ENCODE measurements at places on chromosomes 2 and 18.

DNA sequence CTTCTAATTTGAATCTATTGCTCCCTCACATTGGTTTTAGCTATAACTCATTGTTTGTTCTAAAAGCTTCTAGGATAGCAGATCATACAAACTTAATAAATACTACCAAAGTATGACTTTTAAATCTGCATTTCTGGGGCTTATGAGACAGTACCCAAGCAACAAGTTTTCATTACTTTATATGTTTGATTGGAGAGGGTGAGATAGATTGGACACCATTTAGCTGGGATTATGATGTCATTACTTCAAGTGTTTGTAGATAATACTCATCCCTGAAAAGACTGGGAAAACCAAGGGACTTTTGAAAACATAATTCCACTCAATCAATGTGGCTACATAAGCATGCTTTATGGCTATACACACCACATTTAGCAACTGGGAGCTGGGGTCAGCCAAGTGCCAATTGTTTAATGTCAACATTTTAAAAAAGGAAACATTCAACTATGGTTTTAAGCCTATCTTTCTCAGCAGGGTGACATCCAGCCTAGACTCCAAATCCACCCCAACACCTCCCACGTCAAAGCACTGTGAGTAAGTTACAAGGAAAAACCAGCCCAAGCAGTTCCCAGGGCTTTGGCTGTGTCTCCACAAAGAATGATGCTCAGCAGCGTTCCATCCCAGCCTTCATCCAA lies 119.9 kb downstream of the ETAA1 start:
- DNase-seq = no peak

- DNase-seq = no peak
Measured at GRCh38 chr2:128584296-128584890, 265.7 kb upstream of the HS6ST1 start.

GRCh38 chr2:54103454-54104314 lies 11.7 kb upstream of the ACYP2 start:
- peak; percentile 23 for DNase-seq

GRCh38 chr2:21819454-21819853 lies 695.7 kb downstream of the TDRD15 start:
- no peak for DNase-seq

DNA sequence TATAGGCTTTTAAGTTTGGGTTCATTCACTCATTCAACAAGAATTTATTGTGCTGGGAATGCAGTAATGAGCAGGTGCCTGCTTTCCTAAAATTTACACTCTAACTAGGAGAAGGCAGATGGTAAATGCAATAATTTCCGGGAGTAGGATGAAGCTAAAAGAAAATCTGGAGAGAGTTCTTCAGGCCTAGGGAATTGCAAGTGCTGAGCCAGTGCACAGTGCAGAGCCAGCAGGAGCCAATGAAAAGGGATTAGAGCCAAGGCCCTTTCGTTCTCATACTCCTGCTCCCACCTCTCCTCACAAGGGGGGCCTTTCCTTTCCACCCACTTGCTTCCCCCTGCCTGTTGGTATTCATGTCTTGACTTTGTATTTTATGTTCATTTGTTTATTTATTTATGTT lies 55.1 kb downstream of the CFAP221 start:
- DNase-seq = no peak

DNA sequence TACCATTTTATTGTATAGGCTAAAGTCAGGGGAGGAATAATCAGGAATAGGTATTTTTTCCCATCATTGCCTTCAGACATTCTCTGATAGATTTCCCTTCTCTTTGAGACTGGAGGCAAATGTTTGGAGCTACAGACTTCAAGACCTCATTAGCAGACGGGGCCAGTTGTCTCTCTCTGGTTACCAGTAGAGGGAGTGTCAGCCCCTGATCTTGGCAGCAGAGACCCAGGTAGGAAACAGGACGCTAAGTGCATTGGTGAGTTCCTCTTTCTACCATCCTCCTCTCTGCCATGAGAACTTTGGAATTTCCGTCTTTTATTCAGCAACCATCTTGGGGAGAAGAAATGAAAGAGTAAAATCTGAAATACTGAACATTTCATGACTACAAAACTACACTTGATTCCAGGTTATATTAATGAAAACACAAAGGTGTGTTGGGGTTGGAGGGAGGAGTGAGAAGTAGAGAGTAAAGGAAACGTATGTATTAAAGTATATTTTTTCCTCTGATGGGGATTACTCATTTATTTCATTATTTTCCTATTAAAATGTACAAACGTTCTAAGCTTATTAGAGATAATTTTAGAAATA lies 186.2 kb upstream of the GCFC2 start:
- no peak for DNase-seq

DNA sequence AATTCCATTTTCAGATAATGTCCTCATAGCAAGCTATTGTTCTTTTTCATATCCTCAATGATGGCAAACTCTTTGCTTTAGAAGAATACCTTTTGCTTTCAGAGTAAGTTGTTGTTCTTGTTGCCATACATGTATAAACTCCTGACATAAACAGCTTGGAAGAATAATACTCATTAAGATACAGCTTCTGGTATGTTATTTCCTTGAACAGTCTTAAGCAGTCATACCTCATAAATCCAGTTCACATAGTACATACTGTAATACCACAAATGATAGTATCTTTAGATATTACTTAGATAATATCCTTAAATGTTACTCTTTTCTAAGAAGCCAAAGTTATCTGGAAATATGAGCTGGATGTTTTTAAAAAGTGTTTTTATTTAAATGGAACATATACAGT lies 23.2 kb downstream of the METTL8 start:
- DNase-seq = no peak

DNA sequence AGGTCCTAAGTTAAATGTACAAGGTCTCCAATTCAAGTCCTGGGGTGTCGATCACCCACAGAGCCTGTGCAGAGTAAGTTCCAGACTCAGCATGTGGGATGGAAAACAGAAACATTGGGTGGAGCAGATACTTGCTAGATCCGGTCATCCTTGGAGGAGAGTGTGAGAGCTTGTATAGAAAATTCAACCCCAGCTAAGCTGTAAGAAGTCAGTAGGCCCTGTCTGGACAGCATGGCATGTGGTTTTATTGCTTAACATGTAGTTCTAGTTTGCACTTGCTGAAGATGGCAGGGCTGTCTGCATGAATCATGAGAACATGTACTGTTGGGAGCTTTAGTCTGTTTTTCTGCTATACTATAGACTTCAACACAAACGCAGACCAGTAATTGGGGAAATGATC lies 189.6 kb upstream of the RMP24 start:
- no peak for DNase-seq

DNA sequence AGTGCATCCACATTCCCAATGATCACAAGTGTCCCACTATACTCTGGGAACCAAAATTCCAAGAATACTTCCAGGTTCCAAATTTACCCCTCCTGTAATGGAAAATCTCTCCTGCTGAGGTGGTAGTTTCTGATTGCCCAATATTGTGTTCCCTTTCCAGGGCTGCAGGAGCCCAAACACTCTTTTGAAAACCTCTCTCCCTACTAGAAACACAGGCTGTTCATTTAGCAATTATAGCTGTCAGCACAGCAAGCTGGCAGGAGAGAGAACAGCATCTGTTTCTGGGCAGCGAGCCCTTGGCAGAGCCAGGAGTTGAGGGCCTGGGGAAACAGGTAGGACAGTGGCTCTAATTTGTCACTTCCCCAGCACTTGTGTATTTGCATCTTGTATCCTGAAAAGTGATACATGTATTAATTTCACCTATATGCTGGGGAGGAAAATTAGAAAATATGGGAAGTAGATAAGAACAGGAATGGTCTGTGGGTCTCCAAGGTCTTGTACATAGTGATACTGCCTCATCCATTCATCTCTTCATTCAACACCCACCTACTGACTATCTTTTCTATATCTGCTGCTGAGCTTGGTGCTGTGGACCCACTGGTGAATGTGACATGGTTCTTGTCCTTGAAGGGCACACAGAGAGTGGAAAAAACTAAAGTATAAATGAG lies 16.9 kb upstream of the PAIP2B start:
- no peak for DNase-seq

GRCh38 chr2:219405451-219405850 lies 12.7 kb upstream of the DES start:
- DNase-seq = no peak

- no peak for DNase-seq
Measured at GRCh38 chr2:226300196-226300886, 499.3 kb downstream of the IRS1 start.

- no peak for DNase-seq
Measured at GRCh38 chr18:26544451-26544850, 3.9 kb downstream of the KCTD1 start.

GRCh38 chr18:11839556-11839955 lies 11.7 kb upstream of the CHMP1B start:
- DNase-seq = no peak

DNA sequence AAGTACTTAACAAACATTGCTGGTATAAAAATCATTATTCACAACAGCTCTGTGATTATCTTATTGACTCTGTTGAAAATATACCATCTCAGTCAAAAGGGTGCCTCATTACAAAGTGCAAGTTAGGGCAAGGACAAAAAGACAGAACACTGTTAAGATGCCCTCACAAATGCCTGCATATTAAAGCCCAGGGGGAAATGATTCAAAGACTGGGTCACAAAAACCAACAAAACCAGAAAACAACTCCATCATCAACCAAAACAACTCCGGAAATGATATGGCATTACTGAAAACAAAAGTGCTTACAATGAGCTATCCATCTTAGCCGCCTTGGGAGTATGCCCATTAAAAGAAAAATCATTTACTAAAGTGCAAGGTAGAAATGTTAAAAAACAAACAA lies 9.9 kb downstream of the PLA2R1 start:
- DNase-seq = no peak

GRCh38 chr2:25354116-25354515 lies 12.4 kb upstream of the DNMT3A start:
- no peak for DNase-seq

DNA sequence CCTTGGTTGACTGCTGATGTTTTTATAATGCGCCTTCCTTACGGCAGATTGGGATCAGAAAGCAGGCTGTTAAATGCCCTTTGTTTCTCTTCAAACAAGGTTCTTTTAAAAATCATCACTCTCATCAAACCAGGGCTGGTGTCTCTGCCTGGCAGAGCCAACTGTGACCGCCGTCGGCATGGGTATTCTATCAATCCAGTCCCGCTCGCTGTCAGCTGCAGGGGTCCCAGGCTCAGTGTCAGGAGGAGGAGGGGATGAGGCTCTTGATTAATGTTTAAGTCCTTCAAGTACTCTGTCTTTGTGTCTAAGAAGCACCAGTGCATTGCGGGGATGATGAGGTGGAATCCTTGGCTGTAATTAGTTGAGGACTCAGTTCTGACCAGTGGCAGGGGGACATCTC lies 348.1 kb downstream of the RNF144A start:
- no peak for DNase-seq

DNA sequence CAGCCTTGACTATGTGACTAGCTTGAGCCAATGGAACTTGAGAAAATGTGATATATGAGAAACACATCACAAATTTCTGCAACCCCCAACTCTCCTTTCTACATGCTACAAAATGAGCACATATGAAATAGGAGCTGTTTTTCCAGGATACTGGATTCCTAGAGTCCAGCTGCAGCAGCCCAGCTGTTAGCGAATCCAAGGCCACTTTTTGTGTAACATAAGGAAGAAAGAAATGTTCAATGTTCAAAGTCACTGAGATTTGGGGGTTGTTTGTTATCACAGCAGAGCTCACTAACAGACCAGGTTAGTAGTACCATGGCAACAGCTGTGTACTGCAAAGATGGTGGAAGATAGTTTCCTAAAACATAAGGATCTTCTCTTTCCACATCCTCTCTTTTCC lies 12.6 kb upstream of the COL6A3 start:
- no peak for DNase-seq

- no peak for DNase-seq
Measured at GRCh38 chr2:112229348-112229747, 25.5 kb downstream of the ZC3H8 start.

DNA sequence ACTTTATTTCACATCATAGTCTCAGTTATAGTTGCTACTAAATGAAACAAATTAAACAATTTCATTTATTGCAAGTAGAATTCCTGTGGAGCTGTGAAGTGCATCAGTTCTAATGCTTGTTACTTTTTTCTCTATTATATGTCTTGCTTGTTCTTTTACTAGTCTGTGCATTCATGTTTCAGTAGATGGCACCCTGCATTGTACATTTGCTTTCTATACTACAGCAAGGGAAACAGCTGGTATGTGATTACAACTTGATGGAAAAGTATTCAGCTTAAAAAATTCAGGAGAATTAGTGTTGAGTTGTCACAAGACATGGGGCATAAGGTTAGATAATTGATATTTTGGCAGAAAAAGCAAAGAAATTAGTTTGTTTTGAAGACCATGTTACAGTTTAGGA lies 72.3 kb downstream of the TANK start:
- DNase-seq = no peak

DNA sequence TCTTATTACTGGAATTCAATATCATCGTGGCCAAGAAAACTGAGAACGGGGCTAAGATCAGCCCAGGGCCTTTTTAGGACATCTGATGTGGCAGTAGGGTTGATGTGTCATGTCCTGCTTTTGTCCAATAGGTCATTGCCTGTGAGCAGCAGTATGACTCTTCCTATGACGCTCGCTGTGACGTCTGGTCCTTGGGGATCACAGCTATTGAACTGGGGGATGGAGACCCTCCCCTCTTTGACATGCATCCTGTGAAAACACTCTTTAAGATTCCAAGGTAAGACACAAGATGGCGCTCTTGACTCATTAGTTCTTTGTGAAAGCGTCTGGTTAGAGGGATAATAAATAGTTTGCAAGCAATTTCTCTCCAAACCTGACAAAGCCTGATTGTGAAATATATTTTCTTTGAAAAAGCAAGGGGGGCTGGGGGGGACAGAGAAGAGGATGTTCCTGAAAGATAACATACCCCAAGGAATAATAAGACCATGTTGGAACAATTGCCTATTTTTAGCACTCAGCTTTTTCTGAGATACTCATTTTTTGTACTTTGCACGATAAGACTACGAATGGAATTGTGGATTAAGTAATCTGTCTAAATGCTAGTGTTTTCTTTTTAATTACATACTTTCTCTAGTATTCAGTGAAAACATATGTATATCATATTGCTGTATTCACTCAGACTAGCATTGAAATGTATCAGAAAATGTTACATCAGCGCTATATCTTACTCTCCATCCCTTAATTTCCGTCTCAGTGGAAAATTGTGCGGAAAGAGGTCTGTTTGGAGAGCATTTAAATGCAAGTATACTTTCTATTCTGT lies 58.1 kb downstream of the MYO3B start:
- no peak for DNase-seq

DNA sequence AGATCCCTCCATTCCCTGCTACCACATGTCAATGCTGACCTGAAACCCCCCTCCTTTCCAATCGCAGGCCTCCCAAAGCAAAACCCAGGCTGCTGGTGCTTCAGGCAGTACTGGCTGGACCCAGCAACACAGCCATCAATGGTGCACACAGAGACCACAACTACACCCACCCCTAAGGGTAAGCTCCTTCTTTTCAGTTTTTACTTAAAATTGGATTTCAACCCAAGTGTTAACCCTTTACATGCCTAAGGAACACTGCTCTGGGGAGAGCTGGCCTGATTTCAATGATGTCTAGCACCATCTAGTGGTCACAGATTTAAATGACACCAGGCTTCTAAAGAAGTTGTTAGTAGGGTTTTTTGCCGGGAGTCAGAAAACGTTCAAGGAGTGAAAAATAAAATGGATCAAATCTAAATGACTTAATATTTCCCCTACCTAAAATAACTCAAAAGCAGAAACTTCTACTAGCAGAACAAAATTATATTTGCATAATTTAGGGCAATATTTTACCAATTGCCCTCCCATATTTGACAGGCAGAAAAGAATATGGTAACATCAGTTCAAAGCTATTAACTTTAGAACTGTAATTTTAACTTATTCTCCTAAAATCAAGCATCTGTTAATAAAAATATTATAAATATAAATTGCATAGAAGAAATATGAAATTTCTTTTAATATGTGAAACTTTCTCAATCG lies 24.6 kb downstream of the FECH start:
- no peak for DNase-seq

- no peak for DNase-seq
Measured at GRCh38 chr2:111210036-111210435, 89.3 kb downstream of the BCL2L11 start.

All from esophagus squamous epithelium (tissue), 5 donors.